ENCODE measurements at places on chromosomes 1 and 21.

DNA sequence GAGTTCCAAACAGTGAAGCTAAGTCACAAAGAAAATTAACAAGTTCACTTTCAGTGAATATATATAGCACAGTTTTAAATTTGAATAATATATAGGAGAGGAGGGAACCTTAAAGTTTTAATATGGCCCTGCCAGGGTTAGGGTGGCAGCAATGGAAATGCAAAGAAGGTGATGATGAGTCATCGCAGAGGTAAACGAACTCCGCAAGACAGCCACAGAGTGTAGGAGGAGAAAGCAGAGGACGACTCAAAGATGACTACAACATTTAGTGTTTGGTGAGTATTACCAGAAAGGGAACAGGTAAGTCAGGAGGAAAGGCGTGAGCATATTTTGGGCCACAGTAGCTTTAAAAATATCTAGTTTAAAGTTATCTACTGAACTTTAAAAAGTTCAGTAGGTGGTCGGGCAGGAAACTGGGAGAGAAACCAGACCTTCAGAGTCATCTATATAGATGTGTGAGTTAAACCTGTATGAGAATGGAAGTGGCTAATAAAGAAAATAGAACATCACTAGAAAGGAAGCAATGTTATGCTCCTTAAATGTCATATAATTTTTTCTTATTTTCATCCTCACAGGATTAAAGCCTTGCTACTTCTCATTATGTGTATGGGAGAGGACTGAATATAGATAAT, 75.7 kb downstream of the UCHL5 start:
- DNase-seq: peak; percentile 38

DNA sequence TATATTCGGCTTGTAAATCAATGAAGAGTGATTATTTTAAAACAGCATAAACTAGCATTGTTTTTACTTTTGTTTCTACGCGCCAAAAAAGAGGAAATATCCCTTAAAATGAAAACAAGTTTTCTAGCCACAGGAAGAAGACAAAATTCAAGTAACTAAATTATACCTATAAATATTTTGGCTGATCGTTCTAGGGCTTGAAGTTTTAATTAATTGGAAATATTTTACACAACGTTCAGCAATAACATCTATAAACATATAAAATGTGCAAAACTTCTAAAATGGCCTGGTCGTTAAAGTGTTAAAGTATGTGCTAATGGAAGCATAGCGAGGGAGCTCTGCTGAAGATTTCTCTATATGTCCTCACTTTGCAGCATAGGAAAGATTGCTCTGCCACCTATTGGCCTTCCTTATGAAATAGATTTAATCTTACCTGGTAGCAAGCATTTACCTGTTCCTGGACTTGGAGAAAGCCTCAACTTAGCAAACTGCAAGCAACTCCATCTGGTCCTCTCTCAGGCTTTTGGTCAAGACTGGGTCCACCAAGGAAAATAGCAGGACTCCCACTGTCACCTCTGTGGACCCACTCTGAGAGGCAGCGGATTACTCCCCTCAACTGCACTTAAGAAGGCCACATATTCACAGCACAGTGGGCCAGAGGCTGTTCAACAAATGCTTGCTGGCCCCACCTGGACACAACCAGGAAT, 351.3 kb upstream of the RUNX1 start:
- DNase-seq: peak; percentile 11

- DNase-seq: no peak
These were observed 1.3 kb downstream of the LRRC38 start for GRCh38 chr1:13512472-13512871.

DNA sequence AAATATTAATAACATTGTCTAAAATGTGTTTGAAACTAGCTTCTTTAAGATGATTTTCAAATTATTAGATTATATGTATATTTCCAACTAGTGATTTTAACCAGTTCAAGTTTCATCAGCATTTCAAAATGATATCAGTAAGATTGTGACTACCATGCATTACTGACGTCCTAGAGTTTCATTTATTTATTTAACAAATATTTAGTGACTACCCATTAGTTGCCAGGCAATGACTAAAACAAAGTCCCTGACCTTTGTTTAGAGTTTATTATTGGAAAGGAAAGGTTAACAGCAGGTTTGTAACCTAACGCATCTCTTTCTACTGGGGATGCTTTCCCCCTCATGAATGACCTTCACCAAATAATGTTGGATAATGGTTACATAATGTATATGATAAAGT, 7.6 kb upstream of the C4BPB start:
- no peak for DNase-seq

GRCh38 chr21:45454926-45455673, 50.1 kb downstream of the COL18A1 start:
- DNase-seq: no peak

GRCh38 chr21:25080661-25081060, 526.6 kb downstream of the MRPL39 start:
- DNase-seq: no peak

- DNase-seq: no peak
These were observed 322.3 kb downstream of the DUSP10 start for GRCh38 chr1:221419513-221420095.

DNA sequence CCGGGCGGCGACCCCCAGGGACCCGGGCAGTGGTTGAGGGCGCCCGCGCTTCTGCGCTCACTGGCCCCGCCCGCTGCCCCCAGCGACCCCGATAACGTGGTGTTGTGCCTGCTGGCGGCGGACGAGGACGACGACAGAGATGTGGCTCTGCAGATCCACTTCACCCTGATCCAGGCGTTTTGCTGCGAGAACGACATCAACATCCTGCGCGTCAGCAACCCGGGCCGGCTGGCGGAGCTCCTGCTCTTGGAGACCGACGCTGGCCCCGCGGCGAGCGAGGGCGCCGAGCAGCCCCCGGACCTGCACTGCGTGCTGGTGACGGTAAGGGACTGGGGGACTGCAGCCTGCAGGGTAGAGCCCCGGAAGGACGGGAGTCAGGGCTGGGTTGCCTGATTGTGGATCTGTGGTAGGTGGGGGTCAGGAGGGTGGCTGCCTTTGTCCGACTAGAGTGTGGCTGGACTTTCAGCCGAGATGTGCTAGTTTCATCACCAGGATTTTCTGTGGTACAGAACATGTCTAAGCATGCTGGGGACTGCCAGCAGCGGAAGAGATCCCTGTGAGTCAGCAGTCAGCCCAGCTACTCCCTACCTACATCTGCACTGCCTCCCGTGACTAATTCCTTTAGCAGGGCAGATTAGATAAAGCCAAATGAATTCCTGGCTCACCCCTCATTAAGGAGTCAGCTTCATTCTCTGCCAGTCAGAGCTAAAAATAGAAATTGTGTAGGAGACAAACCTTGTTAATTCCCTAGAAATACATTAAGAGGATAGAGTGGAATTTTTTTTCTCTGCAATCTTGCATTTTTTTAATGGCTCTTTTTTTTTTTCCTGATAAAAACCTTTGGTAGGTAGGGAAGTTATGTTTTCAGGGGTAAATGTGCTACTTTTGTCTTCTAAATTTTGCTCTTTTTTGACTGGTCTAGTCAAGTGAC, 1.5 kb downstream of the GADD45A start:
- DNase-seq: peak; percentile 55

GRCh38 chr1:38120552-38121230, 74.1 kb upstream of the POU3F1 start:
- no peak for DNase-seq

DNA sequence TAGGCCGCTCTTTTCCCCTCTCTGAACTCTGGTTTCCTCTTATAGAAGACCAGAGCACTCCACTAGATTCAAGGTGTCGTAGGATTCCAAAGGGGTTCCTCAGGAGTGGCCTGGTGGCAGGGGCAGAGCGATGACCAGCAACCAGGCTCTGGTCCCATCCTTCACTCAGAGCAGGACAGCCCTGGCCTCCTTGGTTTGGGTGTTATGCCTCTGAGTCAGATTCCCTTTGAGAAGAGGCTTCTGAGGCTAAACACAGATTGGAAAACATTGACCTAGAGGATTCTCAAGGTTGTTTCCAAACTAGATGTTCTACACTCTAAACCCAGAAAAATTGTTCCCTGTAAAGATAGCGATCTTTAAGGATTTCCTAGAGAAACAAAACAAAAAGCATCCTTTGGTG, 49.8 kb upstream of the IKBKE start:
- DNase-seq: no peak

DNA sequence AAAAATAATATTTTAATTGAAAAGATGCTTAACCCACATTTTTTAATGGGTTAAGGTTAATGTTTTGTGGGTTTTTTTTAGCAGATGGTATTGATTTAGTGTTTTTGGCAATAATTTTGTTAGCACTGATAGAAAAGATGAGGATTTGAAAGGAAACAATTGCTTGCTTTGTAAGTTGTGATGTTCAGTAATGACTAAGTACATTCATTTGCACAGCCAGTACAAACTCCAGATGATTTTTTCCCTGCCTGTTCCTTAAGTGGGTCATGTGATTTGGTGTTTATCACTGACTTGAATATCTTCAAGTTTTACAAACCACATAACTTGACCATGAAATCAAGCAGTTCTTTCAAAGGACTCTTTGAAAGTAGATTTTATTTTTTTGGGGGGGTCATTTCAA, 15.0 kb downstream of the DISP1 start:
- no peak for DNase-seq

DNA sequence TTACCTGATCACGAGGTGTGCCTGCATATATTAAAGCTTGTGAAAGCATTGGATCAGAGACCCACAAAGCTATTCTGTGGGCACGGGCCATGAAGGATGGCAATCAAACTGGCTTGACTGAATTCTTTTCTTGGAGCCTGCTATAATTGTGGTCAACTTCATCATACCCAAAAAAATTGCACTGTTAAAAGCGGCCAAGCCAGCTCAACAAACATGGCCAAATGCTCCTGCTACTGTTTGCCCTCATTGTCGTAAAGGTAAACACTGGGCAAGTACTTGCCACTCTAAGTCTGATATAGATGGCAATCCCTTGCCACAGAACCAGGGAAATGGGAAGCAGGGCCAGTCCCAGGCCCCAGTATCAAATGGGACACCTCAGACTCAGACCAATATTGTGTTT, 6.6 kb upstream of the GSTM5 start:
- no peak for DNase-seq

DNA sequence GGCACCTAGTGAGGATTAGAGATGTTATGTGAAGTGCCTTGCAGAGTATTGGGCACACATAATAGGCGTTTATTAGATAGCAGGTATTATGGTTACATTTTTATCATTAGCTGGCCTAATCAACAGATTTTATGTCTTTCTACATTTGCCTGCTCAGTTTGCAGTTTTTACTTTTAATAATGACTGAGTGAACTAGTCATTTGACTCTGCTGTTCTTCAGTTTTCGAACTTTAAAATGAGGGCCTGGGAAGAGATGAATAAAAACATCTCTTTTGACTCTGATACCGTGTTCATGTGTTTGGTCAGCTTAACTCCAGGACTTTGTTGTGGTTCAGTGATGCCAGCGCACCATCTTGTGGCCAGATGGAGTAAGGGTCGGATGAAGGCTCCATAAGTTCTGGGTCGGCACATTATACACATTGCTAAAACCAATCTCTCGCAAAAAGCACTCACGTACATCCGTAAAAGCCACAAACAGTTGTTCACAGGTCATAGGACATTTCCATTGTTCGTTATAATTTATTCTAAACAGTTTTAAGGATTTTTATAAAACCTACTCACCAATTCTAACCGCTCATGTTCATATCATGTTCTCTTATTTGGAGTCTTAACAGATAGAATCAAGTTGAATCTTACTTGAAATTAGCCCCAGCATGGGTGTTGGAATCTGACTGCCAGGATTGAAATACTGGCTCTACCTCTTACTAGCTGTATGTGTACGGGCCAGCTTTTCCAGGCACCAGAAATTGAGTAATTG, 78.4 kb upstream of the GPR88 start:
- DNase-seq: peak; percentile 78

- DNase-seq: no peak
These were observed 92.8 kb downstream of the PIK3R3 start for GRCh38 chr1:46039571-46040052.

DNA sequence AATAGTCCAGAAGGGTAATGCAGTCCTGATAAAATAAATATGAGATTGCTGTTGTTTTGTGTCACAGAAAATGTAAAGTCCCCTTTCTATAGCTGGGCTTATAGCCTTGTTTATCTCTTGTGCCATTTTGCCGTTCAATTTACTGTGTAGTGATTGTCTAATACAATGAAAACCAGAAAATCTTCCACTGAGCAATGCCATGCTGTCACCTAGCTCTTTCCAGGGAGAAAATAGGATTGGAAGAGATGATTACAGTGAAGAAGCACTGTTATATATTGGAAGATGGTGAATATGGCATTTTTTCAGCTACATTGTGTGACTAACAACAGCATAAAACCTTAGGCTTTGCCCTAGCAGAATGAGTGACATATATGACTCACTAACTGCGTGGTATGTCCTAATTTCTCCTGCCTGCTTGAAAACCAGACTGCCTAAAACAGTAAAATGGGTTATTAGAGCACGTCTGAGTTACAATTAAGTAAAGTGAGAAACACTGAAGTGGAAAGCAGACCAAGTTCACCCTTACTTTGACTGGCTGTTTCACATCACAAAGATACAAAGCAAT, 332.4 kb upstream of the ZP4 start:
- no peak for DNase-seq

DNA sequence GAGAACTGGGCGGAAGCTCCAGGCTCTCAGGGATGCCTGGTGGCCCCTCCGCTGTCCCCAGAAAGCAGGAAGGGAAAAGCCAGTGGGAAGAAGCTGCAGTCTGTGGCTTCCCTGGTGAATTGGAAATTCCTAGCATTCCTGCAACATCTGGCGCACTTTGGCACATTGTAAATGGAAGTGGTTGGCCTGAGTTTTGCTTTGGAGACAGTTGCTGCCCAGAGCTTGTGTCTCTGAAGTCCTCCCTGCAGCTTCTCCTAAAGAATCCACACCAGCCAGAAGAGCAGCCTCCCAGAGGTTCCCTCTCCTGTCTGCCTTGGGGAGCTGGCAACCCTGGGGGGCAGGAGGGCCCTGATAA, 48.2 kb downstream of the ARHGEF10L start:
- DNase-seq: no peak

DNA sequence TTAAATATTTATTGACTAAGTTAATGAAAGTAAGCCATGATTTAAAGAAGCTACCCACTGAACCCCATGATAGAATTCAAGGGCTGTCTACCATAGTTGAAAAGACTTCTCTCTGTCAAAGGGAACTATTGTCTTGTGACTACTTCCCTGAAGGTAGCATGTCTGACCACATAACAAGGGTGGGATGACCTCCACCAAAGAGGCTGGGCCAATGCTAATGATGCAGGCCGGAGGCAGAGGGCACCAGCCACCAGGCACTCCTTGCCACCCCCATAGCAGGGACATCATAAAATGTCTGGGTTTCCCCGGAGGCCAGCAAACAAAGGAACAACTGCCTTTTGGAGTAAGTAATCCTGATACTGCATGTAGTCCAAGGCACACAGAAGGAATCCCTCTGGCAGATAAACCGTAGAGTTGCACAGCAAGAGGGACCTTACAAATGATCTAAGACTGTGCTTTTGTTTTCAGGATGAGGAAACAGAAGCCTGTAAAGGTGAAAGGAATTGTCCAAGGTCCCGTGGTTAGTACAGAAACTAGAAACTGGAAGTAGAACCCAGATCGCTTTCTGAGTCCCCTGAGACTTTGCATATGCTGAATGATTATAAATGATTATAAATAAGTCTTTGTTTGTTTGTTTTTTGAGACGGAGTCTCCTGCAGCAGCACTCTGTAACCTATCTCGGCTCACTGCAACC, 33.5 kb upstream of the ITPKB start:
- no peak for DNase-seq

All from activated naive CD4-positive, alpha-beta T cell treated with Interleukin-2 at 50 U/mL for 16 hours (primary cell).